ENCODE measurements at places on chromosomes 4 and X. TPM values are rescaled to one million over a fixed set of nuclear protein-coding genes. Genes with fewer than 3 reads are reported as not detected.

ADH1A gene
- not detected for total RNA-seq

GRCh38 chr4:163331629-163332376 is 593 bp downstream of the NPY1R start:
- DNase-seq, result no peak

SYN1 gene
- 0.15 TPM for total RNA-seq

ARHGEF9 gene
- 42.8 TPM for total RNA-seq

MAMLD1 gene
- 8.1 TPM for total RNA-seq

SNCA gene
- 2.0 TPM for total RNA-seq

GRCh38 chrX:48592971-48593370 is 4.3 kb upstream of the WDR13 start:
- no peak for DNase-seq

GRCh38 chr4:2878346-2878745 is 34.7 kb downstream of the ADD1 start:
- DNase-seq, result no peak

TEX13B gene
- total RNA-seq, result not detected

CTAG1A gene
- not detected for total RNA-seq

GRCh38 chr4:175953116-175953515 is 112.5 kb upstream of the WDR17 start:
- no peak for DNase-seq
